ENCODE measurements at places on chromosomes 6 and 20.

DNA sequence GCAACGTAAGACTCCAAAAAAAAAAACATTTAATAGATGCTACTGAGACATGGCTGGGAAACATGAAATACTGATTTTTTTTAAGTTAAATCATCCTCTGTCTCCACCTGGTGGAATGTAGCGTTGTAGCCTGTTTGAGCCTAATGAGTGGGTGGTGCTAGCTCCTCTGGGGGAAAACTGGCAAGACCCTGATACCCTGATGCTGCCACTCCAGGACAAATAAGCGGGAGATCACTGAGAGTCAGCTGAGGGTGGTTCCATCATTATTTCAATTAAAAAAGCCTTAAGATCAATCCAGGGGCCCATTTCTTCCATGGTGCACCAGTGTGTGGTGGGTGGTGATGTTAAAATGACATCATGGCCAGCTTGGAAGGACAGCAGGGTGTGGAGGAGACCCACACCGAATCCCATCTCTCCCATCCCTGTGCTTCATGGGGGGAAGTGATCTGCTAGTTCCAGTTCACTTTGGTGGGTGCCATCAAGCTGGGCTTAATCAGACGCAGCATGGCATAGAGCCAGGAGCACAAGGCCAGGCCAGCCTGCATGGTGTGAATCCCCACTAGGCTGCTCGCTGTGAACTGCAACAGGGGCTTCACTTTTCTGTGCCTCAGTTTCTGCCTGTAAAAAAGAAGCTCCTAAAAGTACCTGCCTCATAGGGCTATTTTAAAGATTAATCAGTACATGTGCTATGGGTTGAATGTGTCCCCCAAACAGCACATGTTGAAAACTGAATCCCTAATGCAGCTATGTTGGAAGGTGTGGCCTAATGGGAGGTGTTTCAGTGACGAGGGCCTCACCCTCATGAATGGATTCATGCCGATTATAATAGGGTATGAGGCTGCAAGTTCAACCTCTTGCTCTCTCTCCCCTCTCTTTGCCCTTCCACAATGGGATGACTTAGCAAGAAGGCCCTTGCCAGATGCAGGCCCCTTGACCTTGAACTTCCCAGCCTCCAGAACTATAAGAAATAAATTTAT, 13.0 kb upstream of the MRPS10 start:
- no peak for DNase-seq

DNA sequence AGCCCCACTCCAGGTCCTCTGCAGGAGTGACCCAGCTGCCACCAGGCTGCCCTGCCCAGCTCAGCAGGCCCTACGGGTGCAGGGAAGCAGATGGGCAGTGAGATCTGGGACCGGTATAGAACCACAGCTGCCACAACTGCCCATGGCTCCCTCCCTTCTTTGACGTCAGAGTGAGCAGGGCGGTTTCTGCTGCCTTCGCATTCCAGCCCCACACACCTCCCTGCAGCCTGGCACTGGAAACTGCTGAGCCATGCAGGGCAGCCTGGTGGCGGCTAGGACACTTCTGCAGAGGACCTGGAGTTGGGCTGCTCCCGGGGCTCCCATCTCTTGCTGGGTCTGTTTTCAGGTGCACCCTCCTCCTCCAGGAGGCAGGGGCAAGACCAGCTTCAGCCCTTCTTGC, 101.6 kb upstream of the CD93 start:
- DNase-seq = no peak

DNA sequence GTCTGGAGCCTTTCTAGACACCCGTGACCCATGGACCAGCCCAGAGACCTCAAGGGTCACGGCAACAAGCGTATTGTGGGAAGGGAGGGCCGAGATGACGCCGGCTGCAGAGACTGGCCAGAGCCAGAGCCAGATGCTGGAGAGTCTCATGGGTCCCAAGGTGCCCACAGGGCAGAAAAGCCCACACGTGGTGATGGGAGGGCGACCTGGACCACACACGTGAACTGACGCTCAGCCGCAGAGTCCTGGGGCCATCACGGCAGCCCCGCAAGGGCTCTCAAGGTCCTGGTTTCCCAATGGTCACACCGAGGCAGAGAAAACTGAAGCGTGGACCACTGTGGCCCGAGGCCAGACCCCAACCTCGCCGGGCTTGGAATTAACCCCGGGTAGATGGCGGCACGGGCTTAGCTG, 92.6 kb downstream of the YTHDF1 start:
- no peak for DNase-seq

- no peak for DNase-seq
Observed at GRCh38 chr6:129730477-129731165, 20.6 kb upstream of the ARHGAP18 start.

DNA sequence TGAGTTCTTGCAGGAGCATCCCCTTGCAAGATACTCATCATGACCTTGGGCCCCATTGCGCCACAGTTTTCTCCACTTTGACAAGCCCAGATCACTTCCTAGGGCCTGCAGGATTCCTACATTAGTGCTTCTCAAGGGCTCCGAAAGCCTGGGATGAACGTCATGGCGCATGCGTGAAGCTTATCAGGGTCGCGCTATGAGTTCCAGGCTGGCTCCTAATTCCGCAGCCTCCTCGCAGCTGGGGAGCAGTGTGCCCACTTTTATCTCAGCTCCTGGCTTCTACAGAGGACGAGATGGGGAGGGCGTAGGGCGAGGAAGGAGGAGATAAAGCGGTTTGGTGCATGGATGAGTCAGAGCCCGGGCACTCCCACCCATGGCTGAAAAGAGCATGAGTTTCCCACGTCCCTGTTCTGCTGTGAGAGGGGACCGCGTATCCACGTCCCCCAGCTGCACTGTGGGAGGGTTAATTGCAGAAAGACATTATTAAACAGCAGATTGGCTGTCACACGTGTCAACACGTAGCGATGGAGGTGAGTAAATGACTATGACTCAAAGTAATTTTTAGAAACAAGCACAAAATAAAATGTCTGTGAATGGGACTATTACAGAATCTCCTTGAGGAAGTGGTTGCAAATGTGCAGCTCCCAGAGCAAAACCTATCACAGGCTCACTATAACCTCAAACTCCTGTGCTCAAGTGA, 72.9 kb upstream of the DSP start:
- no peak for DNase-seq

DNA sequence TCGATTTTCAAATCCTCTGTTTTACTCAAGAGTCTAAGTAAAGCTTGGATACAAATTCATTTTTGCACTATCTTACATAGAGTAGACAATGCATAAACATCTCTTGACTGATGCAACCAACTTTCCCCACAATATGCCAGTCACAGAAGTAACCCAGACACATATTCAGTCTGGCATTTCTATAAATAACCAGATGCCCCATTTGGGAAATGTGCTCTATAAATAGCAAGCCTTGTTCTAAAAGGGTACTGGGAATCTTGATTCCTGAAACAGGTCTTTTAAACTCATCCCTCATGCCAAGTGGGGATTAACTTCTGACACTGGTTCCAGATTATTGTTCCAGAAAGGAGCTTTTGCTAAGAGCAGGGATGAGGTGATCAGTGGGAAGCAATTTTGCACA, 411.7 kb downstream of the EPM2A start:
- no peak for DNase-seq

DNA sequence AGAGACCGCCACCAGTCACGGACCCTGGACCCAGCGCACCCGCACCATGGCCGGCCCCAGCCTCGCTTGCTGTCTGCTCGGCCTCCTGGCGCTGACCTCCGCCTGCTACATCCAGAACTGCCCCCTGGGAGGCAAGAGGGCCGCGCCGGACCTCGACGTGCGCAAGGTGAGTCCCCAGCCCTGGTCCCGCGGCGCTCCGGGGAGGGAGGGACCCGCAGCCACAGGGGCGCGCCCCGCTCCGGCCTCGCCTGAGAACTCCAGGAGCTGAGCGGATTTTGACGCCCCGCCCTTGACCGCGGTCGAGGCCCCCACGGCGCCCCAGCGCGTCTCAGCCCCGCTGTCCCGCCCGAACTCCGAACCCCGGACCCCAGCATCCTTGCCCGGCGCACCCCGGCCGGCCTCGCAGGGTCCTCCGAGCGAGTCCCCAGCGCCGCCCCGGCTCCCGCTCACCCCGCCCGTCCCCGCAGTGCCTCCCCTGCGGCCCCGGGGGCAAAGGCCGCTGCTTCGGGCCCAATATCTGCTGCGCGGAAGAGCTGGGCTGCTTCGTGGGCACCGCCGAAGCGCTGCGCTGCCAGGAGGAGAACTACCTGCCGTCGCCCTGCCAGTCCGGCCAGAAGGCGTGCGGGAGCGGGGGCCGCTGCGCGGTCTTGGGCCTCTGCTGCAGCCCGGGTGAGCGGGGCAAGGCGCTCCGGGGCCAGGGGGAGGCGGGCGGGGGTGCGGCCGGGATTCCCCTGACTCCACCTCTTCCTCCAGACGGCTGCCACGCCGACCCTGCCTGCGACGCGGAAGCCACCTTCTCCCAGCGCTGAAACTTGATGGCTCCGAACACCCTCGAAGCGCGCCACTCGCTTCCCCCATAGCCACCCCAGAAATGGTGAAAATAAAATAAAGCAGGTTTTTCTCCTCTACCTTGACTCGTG, at the start of gene OXT:
TSS of gene OXT (plus strand) at position 11 of the 920 bp plus-strand sequence. CDS start at position 47, 36 bp downstream.
- DNase-seq = peak; percentile 51

GRCh38 chr6:42805297-42805861, 23.5 kb downstream of the BICRAL start:
- no peak for DNase-seq

DNA sequence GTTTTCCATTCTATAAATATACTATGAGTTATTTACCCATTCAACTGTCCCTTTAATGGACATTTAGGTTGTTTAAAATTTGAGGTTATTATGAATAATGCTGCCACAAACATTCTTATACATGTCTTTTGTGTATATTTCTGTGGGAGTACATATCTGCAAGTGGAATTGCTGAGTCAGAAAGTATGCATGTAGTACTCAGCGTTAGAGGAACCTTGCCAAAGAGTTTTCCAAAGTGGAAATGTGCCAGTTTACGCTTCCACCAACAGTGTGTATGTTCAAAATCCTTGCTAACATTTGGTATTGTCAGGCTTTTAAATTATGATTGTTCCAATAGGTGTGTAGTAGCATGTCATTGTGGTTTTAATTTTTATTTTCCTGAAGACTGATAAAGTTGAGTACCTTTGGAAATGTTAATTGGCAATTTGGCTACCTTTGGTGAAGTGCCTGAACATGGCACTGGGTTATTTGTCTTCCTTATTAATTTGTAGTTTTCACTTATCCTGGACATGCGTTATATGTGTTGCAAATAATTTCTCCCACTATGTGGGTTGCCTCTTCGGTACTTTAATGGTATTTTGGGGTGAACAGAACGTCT, 341.2 kb downstream of the CD83 start:
- no peak for DNase-seq

DNA sequence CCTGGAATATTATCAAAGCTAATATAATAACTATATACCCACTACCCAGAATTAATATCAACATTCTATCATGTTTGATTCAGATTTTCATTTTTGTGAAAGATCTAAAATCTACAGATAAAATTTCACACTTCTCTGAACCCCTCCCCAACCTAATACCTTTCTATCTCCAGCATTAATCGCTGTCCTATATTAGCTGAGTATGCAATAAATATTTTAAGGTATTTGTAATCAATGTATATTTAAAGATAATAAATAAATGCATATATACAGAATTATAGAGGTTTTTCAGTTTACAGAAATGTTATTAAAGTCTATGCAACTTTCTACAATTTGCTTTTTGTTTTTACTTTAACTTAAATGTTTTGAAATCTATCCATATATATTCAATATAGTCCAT, 156.7 kb upstream of the NRSN1 start:
- no peak for DNase-seq

DNA sequence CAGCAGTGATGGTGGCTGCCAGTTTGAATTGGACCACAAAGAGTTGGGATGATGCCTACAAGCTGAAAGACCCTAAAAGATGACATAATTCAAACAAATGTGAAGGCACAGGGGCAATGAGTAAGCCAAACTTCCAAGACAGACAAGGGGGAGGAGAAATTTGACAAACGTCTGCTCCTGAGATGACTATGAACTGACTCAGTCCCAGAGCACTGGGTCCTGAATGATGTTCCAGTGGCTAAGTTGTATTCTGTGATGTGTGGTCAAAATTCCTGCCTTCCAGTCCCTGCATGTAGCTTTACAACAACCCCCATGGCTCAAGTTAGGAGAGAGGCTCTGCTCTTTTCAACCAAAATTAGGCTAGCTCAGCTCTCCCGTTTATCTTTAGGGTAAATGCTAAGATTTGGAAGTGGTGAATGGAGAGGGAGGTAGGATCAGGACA, 86.1 kb upstream of the SIRPA start:
- DNase-seq = no peak

DNA sequence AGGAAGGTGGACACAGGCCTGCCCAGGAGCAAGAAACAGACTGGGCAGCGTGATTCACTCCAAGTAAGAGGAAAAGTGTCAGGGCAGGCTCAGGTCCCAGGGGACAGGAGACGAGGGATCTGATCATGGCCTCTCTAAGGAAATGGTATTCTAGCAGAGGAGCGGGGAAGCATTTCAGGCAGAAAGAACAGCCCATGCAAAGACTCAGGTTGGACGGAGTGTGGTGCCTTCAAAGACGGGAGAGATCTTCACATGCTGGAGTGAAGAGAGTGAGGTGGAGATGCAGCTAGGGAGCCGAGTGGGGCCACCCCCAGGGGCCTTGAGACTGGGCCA, 161.1 kb downstream of the SYCP2 start:
- no peak for DNase-seq

GRCh38 chr20:58619864-58620431, 31.1 kb upstream of the STX16 start:
- no peak for DNase-seq

DNA sequence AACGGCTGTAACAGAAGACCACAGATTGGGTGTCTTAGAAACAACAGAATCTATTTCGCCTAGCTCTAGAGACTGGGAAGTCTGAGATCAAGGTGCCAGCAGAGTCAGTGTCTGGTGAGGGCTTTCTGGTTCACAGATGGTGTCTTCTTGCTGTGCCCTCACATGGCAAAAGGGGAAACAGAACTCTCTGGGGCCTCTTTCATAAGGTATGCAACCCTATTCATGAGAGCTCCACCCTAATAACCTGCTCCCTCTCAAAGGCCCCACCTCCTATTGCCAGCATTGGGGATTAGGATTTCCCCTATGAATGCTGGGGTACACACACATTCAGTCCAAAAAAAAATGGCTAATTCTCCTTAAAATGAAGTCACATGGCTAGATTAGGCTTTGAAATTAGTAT, 10.0 kb downstream of the TXNDC5 start:
- DNase-seq = no peak

- no peak for DNase-seq
Observed at GRCh38 chr6:22949967-22950366, 380.6 kb downstream of the HDGFL1 start.

- no peak for DNase-seq
Observed at GRCh38 chr6:122072014-122072647, 327.3 kb upstream of the HSF2 start.

- DNase-seq = no peak
Observed at GRCh38 chr6:116564921-116565872, 6.1 kb upstream of the RWDD1 start.

GRCh38 chr6:169323221-169323620, 69.6 kb upstream of the THBS2 start:
- no peak for DNase-seq

GRCh38 chr6:5403076-5403475, 141.8 kb downstream of the FARS2 start:
- no peak for DNase-seq

- DNase-seq = no peak
Observed at GRCh38 chr20:1867495-1868260, 27.5 kb upstream of the SIRPA start.

Measured in stimulated activated CD4-positive, alpha-beta T cell treated with anti-CD3 and anti-CD28 coated beads, Interleukin-1b, Interleukin-23, amount 100 ng/mL, for 1 hour (primary cell).